Foreskin fibroblast (primary cell): ENCODE measurements at places on chromosomes 1 and 21.

- peak; percentile 75 for DNase-seq
Observed at GRCh38 chr1:112502826-112503225, 5.9 kb upstream of the WNT2B start.

- DNase-seq = no peak
Observed at GRCh38 chr1:96164053-96164452, 557.5 kb upstream of the PTBP2 start.

DNA sequence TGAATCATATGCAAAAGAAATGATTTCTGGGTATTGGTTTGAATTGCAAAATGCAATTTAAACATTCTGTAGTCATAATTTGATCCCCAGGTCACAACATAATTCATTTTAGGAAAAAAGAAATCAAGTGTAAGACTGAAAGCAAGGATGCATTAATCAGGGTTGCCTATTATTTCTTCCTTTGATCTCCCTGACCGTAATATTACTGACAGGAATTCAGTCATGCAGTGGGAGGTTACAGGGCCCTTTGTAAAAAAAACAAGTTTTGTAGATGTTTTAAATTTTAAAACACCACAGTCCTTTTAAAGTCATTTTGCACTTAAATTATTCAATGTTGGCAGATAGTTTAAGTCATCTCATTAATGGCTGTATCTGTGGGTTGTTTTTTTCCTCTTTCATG, 263.0 kb upstream of the NCAM2 start:
- no peak for DNase-seq

- peak; percentile 87 for DNase-seq
Observed at GRCh38 chr1:59477286-59477685, 180.4 kb downstream of the FGGY start.

GRCh38 chr21:33662046-33662445, 19.7 kb downstream of the ITSN1 start:
- DNase-seq = no peak

- no peak for DNase-seq
Observed at GRCh38 chr1:12600880-12601633, 17.0 kb downstream of the DHRS3 start.

DNA sequence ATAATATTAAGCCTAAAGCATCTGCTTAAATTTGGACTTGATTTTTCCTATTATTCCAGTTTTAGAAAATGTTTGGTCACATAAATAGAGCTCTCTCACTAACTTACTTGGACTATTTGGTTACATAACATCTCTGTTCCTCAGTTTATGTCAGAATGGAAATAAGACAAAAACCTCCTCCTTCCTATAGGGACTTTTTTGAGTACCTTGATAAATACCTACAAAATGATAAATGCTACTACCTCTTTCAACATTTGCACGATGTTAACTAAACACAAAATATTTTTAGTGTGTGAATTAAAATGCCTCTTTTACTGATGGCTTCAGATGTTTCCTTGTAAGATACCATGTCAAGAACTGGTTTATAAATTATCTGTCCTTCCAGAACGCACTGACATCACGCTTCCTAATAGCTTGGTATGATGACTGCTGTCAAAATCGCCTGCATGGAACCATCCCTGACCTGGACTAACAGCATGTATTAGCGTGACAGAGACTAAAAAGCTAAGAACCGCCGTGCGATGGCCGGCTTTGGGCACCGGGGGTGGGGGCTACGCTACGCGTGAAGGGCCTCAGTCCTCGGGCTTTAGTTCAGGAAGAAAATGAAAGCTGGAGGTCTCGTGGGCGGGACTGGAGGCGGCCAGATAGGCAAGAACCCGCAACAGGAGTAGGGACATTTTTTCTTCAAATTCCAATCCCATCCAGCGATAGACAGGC, 133.2 kb upstream of the BARHL2 start:
- peak; percentile 24 for DNase-seq

DNA sequence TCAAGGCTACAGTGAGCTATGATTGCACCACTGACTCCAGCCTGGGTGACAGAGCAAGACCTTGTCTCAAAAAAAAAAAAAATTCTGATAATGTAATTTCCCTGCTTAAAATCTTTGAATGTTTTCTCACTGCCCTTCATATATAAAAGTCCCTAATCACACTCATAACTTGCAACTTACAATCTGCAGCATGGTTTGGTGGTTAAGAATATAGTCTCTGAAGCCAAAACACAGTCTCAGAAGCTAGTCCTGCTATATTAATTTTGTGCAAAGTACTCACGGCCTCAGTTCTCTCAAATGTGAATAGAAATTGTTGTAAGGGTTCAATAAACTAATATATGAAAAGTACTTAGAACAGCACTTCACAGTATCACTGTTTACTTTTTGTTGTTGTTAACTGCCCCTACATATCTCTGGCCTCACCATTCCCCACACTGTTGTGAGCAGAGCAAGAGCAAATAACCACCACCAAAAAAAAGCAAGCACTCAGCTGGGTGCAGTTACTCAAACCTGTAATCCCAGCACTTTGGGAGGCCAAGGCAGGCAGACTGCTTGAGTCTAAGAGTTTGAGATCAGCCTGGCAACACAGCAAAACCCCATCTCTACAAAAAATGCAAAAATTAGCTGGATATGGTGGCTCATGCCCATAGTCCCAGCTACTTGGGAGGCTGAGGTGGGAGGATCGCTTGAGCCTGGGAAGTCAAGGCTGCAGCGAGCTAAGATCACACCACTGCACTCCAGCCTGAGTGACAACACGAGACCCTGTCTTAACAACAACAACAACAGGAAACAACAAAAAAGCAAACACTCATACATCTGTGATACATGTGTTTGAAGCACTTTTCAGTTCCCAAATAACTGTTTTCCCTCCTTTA, 22.4 kb downstream of the ASH1L start:
- no peak for DNase-seq

GRCh38 chr1:38064197-38064903, 17.8 kb upstream of the POU3F1 start:
- peak; percentile 56 for DNase-seq

- peak; percentile 100 for DNase-seq
Observed at GRCh38 chr21:43728467-43729390, 9.8 kb downstream of the PDXK start.

GRCh38 chr1:34013958-34014737, 150.3 kb downstream of the HMGB4 start:
- no peak for DNase-seq

- DNase-seq = no peak
Observed at GRCh38 chr1:77744576-77744975, 15.1 kb downstream of the USP33 start.

DNA sequence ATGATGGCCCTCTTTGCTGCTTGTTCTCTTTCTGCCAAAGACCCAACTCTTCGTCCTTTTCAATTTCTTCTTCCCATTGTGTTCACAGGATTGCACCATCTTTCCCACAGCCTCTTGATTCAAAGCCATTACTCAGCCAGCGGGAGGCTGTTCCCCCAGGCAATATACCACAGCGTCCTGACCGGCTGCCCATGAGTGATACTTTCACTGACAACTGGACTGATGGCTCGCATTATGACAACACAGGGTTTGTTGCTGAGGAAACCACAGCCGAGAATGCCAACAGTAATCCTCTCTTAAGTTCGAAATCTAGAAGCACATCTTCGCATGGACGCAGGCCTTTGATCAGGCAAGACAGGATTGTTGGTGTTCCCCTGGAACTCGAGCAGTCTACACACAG, 167.4 kb downstream of the LRRC40 start:
- DNase-seq = peak; percentile 41

- no peak for DNase-seq
Observed at GRCh38 chr1:244154872-244155531, 103.9 kb downstream of the ZBTB18 start.

GRCh38 chr1:181112071-181112929, 23.8 kb downstream of the IER5 start:
- peak; percentile 99 for DNase-seq

GRCh38 chr1:178959543-178960460, 65.9 kb upstream of the FAM20B start:
- no peak for DNase-seq

GRCh38 chr1:64235181-64235580, 31.8 kb downstream of the UBE2U start:
- peak; percentile 46 for DNase-seq

GRCh38 chr1:62841587-62842169, 57.7 kb downstream of the ATG4C start:
- DNase-seq = peak; percentile 41

DNA sequence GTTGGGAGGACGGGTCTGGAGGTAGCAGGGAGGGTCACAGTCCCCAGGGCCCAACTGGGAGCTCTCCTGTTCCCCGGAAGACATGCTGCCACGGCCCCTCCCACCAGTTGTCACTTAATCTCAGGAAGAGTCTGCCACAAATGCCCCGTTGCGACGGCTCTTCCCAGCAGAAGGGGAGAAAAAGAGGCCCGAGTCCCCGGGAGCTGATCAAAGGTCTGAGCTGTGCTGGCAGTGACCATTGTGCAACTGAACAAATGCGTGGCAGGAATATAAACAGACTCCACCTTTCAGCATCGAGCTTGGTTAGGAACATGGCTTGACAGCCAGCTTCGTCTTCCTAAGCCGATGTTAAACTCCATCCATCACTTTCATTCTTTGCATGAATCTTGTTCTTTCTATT, 27.8 kb upstream of the ZBTB21 start:
- DNase-seq = no peak
